Hypothalamus (tissue), 51 donors: ENCODE measurements at places on chromosomes 2 and 18.

DNA sequence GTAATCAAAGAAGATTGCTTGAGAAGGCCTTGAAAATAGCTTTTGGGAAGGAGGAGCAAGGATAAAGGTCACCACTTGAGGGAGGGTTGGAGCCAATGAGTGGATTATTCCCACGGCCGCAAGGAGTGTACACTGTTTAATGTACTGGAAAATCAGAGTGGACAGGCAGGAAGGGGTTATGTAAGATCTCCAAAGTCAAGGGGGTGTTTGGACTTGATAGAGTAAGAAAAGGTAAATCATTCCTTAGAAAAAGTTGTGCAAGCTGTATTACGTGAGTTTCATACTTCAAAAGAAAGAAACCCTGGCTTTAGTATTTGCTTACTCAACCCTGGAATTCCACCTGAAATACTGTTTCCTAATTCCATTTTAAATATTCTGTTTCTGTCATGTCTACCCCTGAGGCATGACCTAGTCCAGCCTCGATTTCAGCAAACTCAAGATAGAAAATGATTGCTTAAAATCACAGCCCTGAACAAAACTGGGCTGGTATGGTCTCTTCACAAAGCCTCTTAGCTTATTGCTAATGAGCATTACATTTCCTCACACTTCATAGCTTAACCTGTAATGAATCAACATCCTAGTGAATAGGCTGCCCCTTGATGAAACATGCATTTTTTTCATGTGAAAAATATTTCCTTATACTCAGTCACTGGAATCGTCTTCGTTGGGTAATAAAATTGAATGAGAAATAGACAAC, 1.1 kb downstream of the MREG start:
- no peak for DNase-seq

- no peak for DNase-seq
Observed at GRCh38 chr2:55047677-55048299, 2.5 kb downstream of the RTN4 start.

DNA sequence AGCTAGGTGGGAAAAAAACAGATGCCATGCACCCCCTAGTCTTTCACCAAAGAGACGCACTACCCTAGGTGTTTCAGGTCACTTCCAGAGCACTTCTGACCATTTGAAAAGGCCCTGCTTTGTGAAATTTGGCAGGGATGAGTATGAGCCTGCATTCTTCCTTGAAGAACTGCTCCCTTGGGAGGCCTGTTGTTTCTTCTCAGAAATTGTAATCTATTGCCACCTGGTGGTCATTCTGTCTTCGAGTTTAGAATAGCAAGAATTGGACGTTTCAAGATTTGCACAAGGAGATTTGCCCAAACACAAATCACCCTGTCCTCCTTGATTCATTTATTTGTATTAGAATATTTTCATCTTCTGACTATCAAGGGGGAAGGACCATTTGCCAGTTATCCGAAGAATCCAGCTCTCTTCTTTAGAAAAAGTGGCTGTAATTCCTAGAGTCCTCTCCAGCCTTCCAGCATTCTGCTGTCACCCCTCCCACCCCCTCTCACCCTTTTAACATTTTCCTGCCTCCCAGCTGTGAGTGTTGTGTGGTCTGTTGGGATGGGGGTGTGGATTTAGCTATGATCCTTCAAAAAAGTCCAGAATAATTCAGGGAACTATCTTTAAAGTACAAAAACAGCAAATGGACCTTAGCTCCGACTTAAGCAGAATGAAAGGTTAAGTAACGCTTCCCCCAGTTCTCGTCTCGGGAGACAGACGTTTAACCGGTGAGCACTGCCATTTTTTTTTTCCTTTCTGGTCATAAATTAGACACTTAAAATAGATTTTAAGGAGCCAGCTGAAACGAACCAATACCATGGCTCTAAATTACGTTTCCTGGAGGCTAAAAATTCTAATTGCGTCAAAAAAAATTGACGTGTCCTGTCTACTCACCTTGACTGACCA, 3.7 kb upstream of the GAD1 start:
- no peak for DNase-seq

DNA sequence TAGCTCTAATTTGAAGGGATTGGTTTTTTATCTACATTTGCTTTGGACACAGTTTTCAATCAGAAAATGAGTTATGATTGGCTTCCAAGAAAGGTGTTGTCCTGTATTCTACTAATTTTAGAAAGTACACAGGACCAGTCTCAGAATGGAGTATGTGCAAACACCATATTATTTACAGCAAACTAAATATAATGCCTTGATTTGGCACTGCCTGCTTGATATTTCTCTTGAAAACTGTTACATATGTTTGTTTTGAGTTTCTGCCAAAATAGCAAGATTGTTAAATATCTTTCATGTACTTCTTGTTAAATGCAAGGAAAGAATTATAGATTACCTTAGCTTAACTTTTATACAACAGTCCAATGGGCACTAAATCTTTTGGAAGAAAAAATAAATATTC, 694.9 kb downstream of the KCNJ3 start:
- DNase-seq = no peak

- no peak for DNase-seq
Observed at GRCh38 chr2:207847807-207848544, 78.3 kb upstream of the FZD5 start.

GRCh38 chr2:45839508-45840251, 188.2 kb downstream of the PRKCE start:
- DNase-seq = no peak

GRCh38 chr18:26703170-26703930, 155.0 kb upstream of the KCTD1 start:
- no peak for DNase-seq

DNA sequence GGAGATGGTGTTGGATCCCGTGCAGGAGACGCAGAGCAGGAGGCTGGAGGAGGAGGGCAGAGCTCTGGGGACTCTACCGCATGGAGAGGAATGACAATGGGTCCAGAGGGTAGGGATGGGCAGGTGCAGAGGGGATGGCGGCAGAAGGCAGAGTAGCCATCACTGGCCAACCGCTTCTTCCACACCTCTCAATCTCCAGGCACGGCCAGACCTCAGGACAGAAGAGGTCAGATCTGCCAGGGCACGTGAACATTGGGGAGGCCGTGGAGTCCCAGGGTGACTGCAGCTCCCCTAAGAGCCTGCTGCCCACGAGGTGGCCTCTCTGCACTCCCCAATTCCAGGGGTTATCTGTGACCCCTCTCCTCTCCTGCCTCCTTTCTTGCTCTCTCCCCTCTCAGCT, 162.7 kb upstream of the HDAC4 start:
- DNase-seq = no peak

DNA sequence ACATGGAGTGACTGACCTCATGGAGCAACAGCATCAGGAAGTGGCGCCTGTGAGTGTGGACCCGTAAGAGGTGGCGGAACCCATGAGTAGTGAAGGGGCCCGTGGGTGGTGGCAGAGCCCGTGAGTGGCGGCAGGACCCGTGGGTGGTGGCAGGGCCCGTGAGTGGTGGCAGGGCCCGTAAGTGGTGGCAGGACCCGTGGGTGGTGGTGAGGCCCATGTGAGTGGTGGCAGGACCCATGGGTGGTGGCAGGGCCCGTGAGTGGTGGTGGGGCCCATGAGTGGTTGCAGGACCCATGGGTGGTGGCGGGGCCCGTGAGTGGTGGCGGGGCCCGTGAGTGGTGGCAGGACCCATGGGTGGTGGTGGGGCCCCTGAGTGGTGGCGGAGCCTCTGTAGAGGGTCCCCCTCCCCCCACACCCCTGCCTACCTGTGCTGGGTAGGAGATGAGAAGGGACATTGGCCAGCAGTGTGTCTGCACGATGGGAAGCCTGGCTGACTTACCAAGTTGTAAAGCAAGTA, 407.7 kb upstream of the SALL3 start:
- DNase-seq = no peak

DNA sequence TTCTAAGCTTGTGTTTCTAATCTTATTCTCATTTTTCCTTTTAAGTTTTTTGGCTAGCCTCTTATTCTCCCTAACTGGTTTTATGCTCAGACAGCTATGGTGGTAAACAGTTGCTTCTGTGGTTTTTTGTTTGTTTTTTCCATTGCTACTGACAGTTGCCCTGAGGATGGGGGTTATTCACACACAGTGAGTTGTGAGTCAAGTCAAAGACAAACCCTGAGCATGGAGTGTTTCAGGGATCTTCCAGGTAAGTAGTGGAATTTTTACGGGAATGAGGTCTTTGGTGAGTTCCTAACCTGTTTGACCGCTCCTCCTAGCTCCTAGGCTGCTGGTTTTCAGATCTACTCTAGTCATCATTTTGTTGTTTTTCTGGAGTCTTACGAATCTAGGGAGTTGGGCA, 162.8 kb downstream of the ZNF407 start:
- DNase-seq = no peak

GRCh38 chr18:78246050-78246449, 733.6 kb upstream of the SALL3 start:
- no peak for DNase-seq

GRCh38 chr18:63409301-63409700, 13.0 kb downstream of the VPS4B start:
- DNase-seq = no peak

DNA sequence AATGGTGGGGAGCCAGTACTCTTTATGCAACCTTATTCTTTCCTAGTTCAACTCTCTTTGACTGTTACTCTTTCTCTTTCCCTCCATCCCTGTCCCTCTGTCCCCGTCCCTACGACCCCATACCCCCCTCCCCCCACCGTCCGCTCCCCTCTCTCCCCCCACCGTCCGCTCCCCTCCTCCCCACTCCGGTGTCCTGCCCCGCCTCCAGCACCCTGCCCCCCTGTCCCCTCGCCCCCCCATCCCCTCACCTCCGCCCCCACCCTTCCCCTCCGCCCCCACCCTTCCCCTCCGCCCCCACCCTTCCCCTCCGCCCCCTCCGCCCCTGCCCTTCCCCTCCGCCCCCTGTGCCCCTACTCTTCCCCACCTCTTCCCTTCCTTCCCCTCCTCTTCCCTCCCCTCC, 128.4 kb downstream of the LPIN1 start:
- no peak for DNase-seq

DNA sequence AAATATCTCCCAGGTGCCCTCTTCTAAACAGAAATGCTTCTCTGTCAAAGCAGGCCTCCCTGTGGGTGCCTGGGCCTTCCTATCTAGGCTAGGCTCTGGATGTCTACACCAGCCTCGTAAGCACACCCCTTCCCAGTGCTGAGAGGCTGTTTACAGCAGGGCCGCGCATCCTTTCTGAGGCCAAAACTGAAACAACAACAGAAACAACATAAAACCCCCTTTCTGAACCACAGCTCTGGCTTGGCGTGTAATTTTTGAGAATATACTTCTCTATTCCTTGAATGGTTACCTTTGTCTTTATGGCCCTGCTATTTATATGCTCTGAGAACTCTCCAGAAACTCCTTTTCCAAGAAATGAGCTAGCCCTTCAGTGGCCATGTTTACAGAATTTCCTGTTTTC, 118.4 kb downstream of the BCL2L11 start:
- no peak for DNase-seq

DNA sequence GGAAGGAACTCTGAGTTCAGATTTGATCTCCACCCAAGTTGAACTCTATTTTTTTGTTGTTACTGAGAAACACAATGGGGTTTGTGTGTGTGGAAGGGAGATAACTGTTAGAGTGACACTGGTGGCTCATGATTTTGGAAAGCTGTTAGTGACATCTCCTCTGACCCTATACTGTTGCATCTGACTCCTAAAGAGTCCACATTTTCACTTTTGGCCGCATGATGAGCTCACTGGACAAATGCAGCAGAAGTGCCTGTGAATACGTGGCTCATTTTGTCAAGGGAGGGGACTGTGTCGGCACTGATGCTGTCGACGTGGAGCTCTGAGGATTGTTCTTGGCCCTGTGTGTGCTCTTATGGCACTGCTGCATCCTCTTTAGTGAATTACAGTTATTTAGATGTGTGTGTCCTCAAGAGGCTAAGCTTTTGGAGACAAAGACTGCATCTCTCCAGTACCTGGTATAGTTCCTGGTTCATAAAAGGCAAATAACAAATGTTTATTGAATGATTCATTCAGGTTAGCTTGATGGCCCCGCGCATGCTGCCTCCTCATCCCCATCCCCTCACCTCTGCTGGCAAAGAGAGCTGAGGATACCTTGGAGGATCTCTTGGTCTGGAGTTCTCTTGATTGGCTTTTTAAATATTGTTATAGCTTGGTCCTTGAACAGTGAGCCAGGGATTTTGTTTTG, 135.4 kb downstream of the PHLPP1 start:
- no peak for DNase-seq

- no peak for DNase-seq
Observed at GRCh38 chr2:79876430-79876829, 363.6 kb downstream of the CTNNA2 start.

DNA sequence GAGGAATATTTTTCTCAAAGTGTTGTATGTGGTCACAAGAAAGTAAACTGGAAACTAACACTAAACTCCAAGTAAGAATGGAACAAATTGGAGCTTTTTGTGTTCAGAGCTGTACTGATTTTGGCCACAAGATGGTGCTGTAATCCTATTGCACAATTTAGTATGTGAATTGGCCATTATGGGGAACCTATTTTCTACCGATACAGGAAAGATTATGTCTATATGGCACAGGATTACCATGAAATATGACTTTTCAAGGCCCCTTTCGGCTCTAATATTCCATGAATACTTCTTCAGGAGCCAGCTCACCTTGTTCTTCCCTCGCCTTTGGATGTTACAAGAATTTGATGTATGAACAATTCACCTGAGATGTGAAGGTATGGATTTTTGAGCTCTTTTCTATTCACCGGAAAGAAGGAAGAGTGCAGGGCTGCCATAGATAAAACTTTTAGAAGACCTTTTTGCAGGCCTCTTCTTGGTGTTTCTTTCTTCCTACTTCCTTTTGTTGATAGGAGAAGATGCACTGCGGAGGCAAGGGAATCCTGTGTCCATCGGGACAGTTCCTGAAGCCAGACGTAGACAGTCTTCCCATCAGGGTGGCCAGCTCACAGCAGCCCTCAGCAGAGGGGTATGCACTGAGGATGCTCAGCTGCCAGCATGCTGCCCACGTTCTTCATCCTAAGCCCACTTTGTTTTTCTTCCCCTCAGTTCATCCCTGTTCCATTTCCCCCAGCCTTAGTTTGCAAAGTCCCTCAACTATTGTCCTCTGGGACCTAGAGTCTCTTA, 13.3 kb downstream of the MRPL44 start:
- no peak for DNase-seq

DNA sequence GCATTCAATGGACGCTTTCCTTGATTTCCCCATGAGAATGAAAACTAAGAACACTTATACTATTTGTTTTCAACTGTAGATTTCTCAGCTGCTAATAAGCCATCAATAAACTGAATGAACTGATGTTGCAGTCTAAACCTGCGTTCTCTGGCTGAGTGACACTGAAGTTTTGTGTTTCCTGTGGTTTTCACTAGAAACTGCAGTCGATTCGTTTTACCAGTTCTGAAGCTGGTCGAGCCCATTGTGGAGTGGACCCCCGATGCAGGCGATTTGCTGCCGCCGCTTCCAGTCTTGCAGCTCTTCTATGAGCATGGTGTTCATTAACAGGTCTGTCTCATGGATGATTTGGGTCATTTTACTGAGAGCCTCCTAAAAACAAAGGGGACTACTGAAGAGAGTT, 50.6 kb upstream of the STAT1 start:
- DNase-seq = no peak

GRCh38 chr18:69239849-69240674, 160.6 kb upstream of the DOK6 start:
- DNase-seq = no peak
